CD4-positive, alpha-beta T cell treated with Interleukin-2 at 100 ng/mL for 4 hours (primary cell): ENCODE measurements at places on chromosomes 11 and 22.
A peak's percentile ranks its signal among the peaks of the same experiment; 100 is the strongest.

- no peak for DNase-seq
Observed at GRCh38 chr11:2777871-2778629, 78.3 kb upstream of the KCNQ1OT1 start.

DNA sequence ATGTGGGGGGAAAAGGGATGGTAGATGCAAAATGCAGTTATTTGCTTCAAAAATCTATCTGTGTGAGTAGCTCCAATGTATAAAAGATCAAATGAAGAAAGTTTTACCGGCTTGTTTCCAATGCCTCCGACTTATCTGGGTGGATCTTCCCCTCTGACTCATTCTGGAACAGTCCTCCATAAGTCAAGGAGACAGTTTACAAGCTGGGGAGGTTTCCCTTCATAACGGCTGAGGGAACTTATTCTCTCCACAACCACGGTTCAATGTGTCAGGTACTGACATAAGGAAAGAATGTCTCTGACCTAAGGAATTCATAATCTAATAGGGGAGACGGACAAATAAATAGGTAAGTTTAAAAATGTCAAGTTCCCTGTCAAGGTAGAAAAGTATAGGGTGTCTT is 49.7 kb upstream of the BIRC3 start:
- DNase-seq: no peak

DNA sequence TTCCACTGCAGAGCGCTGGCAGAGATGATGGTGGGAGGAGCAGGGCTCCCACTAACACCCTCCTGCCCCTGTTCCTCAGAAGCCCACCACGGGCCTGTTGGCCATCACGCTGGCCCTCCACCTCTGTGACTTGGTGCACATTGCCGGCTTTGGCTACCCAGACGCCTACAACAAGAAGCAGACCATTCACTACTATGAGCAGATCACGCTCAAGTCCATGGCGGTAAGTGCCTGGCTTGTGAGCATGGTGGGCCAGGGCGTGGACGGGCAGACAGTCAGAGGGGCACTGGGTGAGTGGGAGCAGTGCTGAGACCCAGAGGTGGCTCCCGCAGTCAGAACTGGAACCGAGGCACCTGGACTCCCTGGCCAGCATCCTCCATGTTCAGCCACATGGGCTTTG is 57.9 kb downstream of the ST3GAL4 start:
- DNase-seq: no peak

DNA sequence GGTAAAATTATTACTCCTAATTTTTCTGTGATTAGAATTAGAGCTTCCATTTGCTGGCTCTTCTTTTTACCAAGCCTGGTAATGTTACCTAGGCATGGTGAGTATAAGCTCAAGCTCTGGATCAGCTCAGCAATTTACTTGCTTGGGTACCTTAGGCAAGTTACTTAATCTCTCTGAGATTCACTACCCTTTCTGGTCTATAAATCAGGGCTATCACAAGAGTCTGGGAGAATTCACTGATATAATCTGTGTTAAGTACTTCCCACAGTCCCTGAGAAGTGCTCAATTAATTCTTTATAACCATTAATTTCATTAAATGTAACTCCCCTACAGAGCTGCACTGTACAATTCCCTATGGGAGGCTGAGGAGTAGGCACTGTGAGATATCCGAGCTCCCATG is 44.2 kb downstream of the TMEM123 start:
- DNase-seq: no peak

DNA sequence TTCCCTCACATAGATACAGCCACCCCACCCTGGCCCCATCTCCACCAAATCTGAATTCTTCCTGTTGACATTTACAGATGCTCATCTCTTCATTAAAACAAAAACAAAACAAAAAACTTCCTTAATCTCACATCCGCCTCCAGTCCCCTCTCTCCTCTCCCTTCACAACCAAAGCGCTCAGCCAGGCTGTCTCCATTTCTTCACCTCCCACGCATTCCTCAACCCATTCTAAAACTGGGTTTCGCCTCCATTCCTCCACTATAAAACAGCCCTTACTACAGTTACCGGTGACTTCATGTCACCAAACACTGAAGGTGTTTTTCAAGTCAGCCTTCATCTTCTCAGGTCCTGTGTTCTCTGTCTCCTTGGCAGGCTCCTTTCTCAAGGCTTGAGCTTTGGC is 9.6 kb downstream of the BACE1-AS start:
- DNase-seq: no peak

DNA sequence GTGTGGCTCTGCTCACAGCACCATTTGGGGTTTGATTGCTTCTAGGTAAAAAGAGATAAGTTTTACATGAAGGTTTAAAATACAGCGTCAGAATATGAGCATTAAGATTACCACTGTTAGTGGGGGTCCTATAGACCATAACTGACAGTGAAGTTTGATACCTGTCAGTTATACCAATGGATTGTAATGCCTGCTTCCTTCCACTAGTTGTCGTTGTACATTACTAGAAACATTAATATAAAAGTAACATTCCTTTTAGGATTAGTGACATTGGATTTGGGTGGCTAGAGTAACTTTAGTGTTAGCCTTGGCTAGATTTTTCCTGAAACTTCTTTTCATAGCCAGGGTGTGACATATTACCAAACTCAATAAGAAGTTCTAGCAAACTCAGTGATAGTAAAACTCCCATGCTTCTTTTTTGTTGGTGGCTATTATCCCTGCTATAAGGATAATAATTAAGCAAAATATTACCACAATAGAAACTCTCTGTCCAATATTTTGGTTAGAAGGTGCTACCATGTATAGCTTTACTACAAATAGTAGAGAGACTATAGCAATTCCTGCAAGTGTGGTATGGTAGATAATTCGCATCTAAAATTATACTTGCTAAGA is 57.1 kb downstream of the FAM181B start:
- no peak for DNase-seq

- no peak for DNase-seq
Observed at GRCh38 chr11:108392353-108392752, 75.0 kb downstream of the C11orf65 start.

DNA sequence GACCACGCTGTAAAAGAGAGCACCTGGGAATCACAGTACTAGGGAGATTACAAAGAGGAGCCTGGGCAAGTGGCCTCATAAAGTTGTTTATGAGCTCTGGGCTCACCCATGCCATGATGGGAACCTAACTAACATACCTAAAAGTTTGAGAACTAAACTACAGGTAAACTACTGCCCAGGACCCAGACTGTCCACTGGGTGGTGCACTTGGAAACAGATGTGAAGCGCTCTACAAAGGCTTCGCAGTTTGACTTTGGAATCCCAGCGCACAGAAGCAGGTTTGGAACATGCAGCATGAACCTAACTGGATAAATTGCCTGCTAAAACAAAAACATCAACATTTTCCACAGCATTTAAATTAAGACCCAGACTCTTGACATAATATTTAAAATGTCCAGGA is 418.6 kb downstream of the FAM181B start:
- DNase-seq: no peak

GRCh38 chr11:27300974-27301373 is 62.0 kb downstream of the CCDC34 start:
- no peak for DNase-seq

GRCh38 chr11:47938791-47939560 is 41.4 kb upstream of the PTPRJ start:
- DNase-seq: no peak

GRCh38 chr22:19231986-19232385 is 53.5 kb upstream of the SLC25A1 start:
- DNase-seq: no peak

DNA sequence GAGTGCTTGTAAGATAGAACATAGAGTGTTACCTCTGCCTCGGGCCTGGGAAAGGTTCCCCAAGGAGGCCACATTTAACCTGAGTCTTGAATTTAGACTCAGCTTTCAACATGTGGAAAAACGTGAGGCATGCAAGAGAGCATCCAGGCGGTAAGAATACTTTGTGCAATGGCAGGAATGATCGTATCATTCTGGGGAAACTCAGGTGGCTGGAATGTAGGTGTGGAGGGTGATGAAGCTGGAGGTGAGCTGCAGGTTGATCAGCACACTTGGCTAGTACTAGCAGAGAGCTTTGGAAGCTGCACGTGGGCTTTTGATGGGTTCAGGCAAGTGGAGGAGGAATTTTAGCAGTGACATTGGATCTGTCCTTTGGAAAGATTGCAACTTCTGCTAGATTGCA is 270.3 kb upstream of the RAG2 start:
- DNase-seq: no peak

DNA sequence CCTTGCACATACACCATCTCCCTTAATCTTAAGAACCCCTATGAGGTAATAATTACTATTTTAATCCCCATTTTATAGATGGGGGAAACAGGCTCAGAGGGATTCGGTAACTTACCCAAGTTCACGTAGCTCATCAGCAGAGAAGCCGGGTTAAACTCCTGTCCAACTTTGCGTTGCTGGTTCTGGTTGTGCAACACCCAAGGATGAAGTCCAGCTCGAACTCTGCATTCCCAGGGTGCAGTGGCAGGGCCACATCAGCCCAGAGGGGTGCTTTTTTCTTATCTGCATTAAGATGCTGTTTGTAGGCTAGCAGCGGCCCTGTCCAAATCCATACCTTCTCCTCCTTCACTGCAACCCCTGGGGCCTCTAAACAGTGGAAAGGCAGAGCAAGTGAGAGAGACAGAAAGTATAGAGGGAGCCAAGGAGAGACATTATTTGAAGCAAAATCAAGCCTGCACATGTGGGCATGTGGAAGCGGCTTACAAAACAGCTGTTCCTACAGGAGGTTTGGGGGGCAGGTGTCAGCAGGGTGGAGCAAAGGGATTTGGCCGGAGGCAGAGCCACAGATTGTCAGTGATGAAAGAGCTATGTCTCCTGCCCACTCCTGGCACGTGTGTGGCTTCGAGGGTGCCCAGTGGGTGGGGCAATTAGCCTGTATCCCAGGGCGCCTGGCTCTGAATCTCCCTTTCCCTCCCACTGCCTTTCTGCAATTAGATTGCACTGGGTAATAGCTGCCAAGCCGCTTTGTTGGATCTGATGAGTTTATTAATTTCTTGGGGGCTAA is 129.5 kb upstream of the TBCEL start:
- DNase-seq: no peak

DNA sequence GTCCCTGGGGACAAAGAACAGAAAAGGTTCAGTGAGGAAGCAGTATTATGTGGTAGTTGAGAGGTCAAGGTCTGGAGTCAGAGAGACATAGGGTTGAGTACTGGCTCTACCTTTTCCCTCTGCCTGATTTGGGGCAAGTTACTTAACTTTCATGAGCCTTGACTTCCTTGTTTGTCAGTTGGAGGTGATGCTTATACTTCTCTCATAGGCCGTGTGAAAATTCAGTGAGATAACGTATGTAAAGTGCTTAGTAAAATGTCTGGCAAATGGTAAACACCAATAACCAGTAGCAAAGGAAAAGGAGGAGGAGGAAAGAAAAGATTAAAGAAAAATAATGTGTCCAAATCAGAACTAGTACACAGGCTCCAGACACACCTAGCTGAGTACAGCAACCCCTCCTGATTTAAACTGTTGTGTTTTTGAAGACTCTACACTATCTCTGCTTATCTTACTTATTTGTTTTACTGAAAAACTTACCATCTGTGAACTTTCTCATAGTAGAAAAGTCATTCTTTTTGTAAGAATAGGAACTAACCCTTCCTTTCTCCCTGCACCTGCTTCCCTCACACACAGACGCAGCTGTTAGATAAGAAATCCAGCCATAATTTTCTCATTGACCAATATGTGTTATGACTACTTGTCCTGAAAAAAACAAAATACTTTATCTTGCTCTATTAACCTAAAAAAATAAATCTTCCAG is 126.9 kb downstream of the CD44 start:
- DNase-seq: no peak

GRCh38 chr11:94871491-94872185 is 101.7 kb downstream of the CWC15 start:
- no peak for DNase-seq

GRCh38 chr11:75191330-75191717 is 40.4 kb downstream of the SLCO2B1 start:
- no peak for DNase-seq

GRCh38 chr22:17235861-17236260 is 16.6 kb upstream of the ADA2 start:
- DNase-seq: no peak

DNA sequence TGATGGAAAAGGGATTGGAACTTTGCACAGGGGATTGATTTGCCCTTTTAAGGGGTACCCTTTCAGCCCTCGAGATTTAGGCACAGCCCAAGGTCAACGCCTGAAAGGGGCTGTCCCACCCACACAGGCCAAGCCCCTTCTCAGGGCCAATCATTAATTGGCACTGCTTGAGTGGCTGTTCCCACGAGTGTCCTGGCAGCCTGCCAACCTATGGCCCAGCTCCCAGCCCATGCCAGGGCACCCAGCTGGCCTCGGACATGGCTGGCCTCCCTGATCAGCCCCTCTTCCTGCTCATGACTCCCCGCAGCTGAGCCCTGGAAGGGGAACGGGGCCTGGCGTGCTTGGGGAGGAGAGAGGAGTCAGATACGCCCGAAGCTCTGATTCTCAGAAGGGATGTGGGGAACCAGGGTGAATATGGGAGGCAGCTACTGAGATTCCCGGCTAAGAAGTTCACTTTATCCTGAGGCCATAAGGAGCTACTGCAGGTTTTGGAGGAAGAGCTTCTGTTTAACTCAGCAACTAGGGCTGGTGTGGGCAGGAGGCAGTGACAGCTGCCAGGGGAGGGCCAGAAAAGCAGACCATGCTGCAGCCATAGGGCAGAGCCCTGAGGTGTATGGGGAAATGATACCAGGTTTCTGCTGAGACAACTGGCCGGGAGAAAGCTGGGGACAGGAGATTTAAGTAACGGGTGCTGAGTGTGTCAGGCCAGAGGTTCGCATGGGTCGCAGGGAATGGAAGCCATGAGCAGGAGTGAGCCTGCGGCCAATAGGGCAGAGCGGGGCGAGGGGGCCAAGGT is 30.0 kb downstream of the WNT7B start:
- no peak for DNase-seq

GRCh38 chr11:44979543-44980399 is 29.1 kb upstream of the TP53I11 start:
- no peak for DNase-seq

DNA sequence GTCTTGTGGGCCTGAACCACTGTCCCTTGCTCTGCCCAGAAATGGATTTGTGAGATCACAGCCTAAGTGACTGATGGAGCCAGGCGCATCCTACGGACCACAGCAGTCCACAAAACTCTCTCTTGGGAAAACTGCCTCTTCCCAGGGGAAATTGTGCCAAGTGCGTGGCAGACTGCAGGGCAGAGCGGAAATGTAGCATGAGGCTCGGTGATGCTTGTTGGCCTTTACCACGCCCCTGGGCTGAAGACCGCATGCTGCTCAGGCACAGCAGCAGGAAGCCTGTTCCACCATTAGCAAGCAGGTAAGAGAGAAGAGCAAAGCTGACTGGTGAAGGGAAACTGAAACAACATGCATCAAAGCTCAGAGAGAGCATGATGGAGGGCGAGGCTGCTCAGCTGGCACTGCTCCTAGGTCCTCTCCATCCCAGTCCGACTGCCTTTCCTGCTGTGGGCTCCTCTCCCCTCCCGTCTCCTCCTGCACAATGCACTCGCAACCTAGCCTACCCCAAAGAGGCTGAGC is 26.5 kb upstream of the SCARF2 start:
- peak; percentile 71 for DNase-seq

- no peak for DNase-seq
Observed at GRCh38 chr11:45450189-45450588, 164.0 kb upstream of the SYT13 start.
